Activated naive CD4-positive, alpha-beta T cell treated with anti-CD3 and anti-CD28 coated beads, Interleukin-2, amount 50 U/mL, for 72 hours (primary cell): ENCODE measurements at places on chromosomes 16 and 17. TPM values are rescaled to one million over a fixed set of nuclear protein-coding genes. Genes with fewer than 3 reads are reported as not detected.

DNA sequence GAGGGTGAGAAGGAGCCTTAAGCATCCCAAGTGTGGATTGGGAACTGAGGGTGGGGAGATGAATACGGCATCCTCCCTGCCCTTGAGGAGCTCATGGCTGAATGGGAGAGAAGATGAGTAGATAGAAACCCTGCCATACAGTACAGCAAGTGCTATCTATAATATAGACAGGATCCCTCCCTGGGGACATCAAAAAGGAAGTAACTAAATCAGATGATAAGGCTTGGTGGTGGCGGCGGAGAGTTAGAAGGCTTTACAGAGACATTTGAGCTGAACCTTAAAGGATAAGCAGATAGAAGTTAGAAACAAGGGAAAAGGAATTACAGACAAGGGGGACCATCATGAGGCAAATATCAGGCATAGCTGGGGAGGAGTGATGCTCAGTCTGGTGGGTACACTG lies 67.5 kb upstream of the TMEM132E start:
- DNase-seq, result no peak

Gene KRTAP3-1
- not detected for total RNA-seq

Gene KRT33B
- not detected for total RNA-seq

DNA sequence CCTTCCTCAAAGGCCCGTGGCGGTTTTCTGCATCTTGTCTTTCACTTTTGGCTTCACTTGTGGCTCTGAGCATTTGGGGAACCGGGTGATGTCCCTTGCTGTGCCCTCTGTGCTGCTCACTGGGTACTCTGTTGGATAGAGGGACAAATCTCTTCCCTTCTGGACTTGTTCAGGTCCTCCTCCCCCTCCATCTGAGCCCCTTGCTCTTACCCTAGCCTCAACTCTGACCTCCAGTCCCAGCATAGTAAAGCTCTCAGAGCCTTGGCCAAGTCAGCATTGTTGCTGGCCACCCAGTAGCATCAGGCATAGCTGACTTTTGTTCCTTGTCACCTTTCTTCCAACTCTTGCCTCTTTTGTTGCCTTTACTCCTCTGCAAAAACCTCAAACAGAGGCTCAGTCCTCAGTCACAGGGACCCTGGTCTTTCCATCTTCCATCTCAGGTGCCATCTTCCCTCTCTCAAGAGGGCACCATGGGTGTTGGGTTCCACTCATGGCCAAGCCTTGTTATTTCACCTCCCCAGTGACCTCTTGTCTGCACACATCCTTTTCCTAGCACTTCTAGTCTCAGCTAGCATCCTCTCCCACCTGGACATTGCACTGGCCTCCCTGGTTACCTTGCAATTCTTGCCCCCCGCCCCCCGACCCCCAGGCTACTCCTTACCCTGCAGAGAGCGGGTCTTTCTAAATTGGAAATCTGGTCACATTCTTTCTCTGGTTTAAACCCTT lies 393 bp upstream of the PSMB10 start:
- DNase-seq, result peak; percentile 73

Gene GFAP
- total RNA-seq, result not detected

DNA sequence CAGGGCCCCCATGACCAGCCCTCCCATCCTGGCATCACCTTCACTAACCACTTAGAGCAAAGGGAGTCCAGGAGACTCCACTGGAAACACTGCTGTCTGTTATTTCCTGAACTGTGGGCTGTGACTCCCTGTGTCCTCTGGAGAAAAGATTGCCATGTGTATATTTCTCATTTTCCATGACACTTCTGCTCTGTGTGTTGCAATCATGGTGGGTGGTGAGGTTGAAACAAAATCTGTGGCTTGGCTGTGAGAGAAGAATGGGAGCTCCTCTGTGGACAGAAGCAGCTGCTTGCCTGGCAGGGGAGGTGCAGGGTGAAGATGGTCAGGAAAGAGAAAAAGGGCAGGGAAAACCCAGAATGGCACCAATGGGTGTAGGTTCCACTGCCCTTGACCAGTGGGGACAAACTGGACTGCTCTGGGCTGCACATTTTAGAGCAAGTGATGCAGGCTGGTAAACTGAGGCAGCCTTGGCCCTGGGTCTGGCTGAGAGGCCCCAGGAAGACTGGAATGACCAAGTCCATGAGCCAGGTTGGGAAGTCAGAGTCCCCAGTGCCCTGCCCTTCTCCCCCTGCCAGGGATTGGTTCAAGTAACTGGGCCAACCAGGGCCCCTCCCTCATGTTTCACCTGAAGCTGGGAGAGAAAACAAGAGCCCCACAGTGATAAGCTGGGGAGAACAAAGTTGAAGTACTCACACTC lies 314.3 kb downstream of the C16orf95 start:
- no peak for DNase-seq

DNA sequence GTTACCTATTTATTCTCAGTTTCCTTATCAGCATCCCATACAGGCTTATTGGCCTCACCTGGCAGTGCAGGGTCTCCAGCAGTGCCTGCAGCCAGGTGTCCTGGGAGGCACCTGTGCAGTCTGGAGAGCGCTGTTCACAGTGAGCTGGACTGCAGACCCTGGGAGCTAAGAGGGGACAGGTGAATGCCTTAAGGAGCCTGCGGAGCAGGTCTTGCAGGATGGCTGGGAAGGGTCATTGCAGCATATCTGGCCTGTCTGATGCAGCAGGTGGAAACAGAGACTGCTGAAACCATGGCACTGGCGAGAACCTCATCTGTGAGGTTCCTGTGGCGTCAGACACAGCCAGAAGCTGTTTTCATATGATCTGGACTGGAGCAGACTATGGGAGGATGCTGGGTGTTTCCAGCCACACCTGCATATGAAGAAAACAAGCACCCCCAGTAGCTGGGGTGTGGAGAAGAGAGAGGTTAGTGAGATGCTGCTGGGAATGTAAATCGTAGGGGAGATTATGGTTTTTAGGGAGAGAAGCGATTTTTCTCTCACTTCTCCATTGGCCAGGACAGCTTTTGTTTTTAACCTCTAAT lies 77.0 kb downstream of the NTN1 start:
- no peak for DNase-seq

DNA sequence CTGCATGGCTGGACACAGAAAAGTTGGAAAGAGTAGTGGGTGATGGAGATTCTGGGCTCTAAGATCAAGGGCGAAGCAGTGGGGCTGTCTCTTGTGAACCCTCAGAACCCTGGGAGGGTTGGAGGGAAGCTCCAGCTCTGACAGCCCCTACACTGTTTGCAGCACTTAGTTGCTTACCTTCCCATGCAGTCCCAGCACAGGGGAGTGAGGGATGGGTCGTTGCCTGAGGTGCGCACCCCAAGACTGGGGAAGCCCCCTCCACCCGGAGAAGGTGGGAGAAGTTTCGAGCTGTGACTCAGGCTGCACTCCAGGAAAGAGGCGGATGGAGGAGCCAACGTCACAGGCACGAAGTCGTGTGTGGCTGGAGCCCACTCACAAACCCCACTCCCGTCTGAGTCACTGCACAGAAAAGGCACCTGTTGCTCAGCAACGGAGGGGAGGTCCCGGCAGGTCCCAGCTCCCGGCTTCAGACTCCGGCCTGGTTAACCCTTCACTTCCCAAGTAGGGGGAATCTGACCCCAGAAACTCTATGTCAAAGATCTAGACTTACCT lies 60.1 kb downstream of the AIPL1 start:
- DNase-seq, result peak; percentile 86
